RPMI7951 (cell line): ENCODE measurements at places on chromosomes 7 and 10.

- no peak for DNase-seq
Measured at GRCh38 chr10:114698271-114699061, 40.4 kb upstream of the ABLIM1 start.

- DNase-seq = no peak
Measured at GRCh38 chr7:145543242-145543641, 573.4 kb upstream of the CNTNAP2 start.

DNA sequence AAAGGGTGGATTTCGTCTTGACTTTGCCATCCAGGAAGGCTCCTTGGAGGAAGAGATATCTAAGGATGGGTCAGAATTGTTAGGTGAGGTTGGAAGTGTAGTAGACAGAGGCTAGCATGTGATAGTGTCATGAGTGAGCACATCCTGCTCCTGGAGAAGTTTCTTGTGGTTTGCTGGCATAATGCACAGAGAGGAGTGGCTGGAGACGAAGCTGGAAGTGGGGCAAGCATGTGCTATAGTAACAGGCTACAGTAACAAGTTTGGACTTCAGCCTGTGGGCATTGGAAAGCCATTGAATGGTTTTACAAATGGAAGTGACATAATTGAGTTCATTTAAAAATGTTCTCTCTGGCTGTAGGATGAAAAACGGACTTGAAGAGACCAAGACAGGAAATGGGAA is 175.6 kb upstream of the VWC2 start:
- no peak for DNase-seq

- DNase-seq = no peak
Measured at GRCh38 chr7:37445790-37446189, 2.9 kb downstream of the ELMO1 start.

GRCh38 chr7:83691095-83691494 is 42.2 kb upstream of the SEMA3E start:
- DNase-seq = no peak

- DNase-seq = no peak
Measured at GRCh38 chr10:47379901-47380300, 4.2 kb downstream of the ZNF488 start.

- no peak for DNase-seq
Measured at GRCh38 chr10:116690356-116691322, 51.7 kb downstream of the HSPA12A start.

DNA sequence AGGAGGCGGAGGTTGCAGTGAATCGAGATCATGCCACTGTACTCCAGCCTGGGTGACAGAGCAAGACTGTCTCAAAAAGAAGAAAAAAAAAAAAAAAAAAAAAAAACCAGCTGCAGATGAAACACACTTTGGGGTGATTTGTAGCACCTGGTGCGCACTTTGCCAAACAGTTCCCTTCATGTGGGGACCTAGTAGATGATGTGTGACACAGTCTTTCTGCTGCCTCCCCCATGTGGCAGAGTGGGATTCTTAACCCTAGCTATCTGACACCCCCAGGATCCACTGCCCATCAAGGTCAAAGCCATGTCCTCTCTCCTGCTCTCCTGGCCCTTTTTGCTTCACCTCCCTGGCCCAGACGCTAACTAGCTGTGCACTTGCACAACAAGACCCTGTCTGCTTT is 52.1 kb upstream of the PDZD8 start:
- DNase-seq = no peak

- DNase-seq = no peak
Measured at GRCh38 chr10:73909540-73910115, 1.3 kb upstream of the PLAU start.

DNA sequence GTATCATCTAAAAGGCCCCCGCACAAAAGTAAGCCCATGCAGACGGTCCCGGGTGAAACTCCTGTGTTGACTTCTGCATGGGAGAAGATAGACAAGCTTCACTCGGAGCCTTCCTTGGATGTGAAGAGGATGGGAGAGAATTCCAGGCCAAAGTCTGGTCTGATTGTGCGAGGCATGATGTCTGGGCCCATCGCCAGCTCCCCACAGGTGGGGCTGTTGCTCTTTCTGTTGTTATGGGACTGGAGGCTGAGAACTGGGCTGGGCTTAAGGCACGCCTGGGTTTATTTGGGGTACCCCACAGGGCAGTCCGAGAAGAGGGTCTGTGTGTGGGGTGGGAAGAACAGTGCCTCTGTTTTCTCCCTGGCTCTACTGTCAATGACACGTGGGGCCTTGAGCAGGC is 14.6 kb downstream of the MINDY4 start:
- no peak for DNase-seq

DNA sequence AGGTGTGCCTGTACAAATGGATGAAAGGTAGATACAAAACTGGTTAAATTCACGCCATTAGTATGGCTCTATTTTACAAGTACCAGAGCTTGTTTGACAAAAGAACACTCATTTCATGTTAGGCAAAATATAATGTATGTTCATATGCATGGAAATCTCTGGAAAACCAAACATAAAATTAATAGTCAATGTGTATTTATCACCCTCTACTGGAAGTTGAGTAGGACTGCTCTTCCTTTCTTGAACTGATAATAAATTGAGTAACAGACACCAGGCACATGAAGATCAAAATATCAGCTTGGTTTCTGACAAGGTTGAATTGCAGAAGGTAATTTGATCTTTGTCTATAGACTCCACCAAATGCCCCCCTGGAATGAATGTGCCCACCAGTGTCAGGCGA is 19.8 kb upstream of the AKR1B1 start:
- peak; percentile 17 for DNase-seq

DNA sequence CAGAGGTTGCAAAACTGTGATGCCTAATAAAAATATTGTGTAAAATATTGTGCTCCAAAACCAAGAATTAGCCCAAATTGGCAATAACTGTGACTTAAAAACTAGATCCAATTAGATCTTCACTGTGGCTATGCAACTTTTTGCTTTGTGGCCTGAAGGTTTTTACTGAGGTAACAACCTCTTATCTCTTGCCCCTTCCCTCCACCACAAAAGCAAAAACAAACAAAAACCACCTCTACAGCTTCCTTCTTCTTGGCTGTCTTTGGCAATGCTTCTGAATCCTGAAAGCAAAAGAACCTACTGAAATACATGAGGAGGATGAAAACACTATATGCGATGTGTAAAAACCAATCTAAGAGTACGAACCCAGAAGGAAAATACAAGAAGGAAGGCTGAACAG is 226.7 kb upstream of the MBL2 start:
- DNase-seq = no peak

GRCh38 chr7:35398518-35398917 is 144.6 kb upstream of the TBX20 start:
- DNase-seq = no peak

- peak; percentile 72 for DNase-seq
Measured at GRCh38 chr7:157502701-157503111, 165.9 kb downstream of the DNAJB6 start.

DNA sequence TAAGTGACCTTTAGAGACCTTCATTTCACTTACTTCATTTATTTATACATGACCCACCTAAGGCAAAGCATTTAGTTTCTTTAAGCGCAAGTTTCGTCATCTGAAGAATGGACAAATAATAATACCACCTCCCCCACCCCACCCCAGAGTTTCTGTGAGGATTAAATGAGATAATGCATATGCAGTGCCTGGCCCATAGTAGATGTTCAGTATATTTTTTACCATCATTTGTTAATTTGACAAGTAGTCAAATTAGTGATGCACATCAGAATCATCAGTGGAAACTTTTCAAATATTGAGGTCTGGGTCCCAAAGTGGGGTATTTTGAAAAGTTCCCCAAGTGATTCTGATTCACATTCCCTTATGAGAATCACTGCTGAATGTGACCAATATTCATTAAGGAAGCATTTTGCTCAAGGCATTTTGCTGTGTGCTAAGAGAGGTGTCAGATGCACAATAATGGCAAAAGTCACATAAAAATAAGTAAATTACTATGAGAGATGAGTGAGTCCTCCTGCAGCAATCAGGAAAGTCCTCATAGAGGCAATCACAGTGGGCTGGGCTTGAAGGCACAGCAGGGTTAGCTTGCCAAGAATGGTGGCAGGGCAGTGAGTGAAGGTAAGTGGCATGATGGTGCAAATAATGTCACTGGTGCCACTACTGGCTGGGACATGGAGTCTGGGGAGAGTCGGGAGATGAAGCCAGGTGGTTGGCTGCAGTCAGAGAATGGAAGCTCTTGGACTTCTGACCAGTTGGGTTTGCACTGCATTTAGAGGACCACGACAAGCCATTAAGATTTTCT is 244.1 kb downstream of the PTEN start:
- no peak for DNase-seq

GRCh38 chr7:96596120-96596826 is 113.4 kb downstream of the SEM1 start:
- DNase-seq = peak; percentile 3

DNA sequence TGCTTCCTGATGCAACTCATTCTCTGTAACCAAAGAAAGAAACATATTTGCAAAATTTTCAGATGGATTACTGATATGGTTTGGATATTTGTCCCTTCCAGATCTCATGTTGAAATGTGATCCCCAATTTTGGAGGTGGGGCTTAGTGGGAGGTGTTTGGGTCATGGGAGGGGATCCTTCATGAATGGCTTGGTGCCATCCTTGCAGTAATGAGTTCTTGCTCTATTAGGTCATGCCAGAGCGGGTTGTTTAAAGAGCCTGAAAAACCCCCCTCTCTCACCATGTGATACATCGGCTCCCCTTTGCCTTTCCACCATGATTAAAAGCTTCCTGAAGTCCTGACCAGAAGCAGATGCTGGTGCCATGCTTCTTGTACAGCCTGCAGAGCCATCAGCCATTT is 43.8 kb upstream of the PRKG1 start:
- no peak for DNase-seq

GRCh38 chr10:13189961-13190360 is 28.6 kb downstream of the MCM10 start:
- DNase-seq = no peak

- DNase-seq = peak; percentile 84
Measured at GRCh38 chr7:13800694-13801448, 188.6 kb downstream of the ETV1 start.

- peak; percentile 70 for DNase-seq
Measured at GRCh38 chr10:43461950-43462349, 25.0 kb downstream of the ZNF487 start.

- DNase-seq = no peak
Measured at GRCh38 chr7:28472332-28472731, 60.0 kb downstream of the CREB5 start.

DNA sequence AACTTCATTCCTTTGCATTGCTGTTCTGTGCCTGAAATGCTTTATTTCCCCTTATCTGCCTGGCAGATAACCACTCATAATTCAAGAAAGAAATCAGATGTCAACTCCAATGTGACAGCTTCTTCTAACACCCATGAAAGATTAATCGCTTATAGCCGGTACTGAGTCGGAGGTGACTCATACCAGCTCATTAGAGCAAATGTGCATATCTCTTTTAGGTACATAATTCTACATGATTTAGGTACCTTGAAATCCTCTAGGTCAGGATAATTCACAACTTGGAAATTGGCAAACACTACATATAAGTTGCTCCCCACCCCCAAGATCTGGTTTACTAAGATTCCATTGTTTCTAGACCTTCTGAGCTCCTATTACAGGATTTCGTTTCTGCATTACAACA is 554.4 kb upstream of the SORCS1 start:
- peak; percentile 8 for DNase-seq

- DNase-seq = no peak
Measured at GRCh38 chr10:132198381-132199181, 11.8 kb downstream of the DPYSL4 start.

DNA sequence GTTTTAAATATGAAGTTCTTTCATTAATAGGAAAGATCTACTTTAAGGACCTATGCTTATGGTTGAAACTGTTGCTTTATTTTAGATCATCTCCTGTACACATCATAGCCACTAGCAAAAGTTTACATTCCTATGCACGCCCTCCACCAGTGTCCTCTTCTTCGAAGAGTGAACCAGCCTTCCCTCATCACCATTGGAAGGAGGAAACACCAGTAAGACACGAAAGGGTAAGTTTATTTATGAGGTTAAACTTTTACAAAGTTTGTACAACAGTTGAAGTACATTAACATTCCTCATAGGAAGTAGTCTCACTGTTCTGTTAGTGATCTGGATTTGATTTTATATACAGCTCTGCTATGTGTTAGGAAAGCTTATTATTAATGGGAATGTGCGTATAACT is 16.9 kb downstream of the HBP1 start:
- DNase-seq = no peak

- DNase-seq = no peak
Measured at GRCh38 chr7:27181795-27182275, 3.2 kb downstream of the HOXA11 start.

DNA sequence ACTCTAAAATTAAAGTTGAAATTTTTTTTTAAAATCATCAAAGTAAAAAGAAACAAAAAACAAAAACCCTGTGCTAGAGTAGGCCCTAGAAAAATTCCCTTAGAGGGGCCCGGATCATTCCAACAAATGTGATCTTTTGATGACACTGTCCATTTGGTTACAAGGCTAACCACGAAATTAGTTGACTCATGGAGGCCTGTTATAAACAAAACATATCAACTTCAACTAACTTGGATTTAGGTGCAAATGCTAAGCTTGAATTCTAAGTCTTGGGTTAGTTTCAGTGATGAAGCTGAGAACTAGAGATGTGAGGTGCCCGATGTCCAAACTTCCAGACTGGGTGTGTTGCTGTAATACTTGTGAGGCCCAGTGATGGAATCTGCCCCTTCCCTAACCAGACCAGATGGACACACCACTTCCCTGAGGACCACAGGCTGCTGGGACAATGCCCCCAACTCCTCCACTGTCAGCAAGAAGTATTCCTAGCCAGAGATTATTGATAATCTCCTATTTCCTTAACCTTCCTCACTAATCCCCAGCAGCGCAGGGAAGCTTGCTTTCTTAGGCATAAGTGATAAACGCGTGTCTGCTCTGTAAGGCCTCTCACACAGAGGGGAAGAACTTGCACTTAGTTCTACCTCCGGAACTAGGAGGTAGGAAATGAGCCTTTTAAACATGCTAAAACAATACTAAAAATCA is 108.7 kb downstream of the RAPGEF5 start:
- peak; percentile 48 for DNase-seq

GRCh38 chr10:76033457-76034196 is 602.2 kb downstream of the LRMDA start:
- no peak for DNase-seq

GRCh38 chr10:95354110-95354509 is 63.3 kb upstream of the PDLIM1 start:
- no peak for DNase-seq
